Renal cortical epithelial cell (primary cell): ENCODE measurements at places on chromosomes 3 and 15.

DNA sequence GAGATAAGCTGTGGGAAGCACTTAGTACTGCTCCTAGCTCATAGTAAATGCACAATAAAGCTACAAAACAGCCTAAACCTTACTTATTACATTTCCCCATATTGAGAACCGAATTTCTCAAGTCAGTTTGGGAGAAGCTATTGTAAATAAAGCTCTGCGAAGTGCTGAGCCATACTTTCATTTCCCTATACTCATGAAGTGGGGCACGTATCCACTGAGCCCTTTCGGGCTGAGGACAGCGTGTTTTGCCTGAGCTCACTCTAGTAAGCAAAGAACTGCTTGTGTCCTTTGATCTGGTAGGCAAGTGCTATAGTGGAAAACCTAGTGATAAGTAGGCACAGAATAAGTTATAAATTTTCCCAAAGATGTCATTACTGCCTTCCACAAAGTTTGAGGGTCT lies 165.0 kb downstream of the RSL24D1 start:
- no peak for DNase-seq

GRCh38 chr3:37979541-37980461 lies 10.8 kb upstream of the VILL start:
- no peak for DNase-seq

DNA sequence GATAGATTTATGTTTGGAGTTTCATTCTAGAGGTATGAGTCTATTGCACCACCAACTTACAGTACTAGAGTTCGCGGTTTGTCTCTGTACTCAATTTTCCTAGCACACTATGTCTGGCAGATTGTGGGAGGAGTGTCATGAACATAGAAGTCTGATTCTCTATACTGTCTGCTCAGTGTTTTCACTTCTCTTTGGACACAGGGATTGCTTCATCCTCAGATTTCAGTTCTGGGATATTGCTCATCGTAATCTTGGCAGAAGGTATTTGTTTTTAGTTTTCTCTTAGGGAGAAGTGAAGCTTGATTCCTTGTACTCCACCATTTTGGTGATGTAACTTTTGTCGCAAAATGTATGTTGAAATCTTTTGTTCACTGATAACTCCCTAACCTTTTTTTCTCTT lies 27.8 kb upstream of the AZI2 start:
- peak; percentile 6 for DNase-seq

DNA sequence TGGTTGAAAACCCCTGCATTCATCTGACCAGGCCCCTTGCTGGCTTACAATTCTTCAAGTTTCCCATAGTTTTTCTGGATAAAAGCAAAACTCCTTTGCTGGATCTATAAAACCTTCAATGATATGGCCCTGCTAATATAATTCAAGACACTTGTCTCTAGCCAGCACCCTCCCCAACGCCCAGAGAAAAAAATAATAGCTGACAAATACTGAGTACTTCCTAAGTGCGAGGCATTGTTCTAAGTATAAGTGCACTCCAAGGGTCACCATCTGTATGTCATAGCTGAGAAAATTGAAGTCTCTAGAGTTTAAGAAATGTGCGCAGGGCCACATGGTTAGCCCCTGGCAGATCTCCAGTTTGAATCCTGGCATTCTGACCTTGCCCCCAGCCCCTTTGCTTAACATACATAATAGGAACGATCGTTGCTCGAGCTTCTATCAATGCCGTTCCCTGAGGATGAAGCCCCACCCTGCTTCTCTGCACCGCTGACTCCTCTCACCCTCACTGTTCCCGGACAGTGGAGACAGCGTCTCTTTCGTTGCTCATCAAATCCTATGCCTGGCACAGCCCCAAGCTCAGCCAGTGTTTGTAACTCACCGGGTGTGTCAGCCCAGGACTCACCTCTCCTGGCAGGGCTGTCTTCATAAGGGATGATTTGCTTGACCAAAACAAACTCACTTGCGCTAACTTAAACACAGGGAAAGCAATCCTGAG lies 377.1 kb upstream of the PROK2 start:
- peak; percentile 64 for DNase-seq

DNA sequence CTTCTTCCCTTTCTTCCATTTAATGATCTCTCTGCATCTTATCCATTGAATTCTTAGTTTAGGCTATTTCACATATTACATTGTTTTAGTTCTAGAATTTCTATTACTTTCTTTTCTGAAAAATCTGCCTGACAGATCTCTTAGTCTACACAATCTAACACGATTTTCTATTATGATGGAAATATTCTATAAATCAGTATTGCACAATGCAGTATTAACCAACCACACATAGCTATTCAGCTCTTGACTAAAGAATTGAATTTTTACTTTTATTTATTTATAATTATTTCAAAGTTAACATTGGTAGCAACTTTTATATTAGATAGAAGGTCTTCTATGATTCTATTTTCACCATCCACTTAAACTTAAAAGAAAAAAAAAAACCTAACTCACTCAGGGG lies 36.2 kb upstream of the GOLGA8A start:
- DNase-seq: no peak
